ENCODE measurements at places on chromosomes 12 and 14.
A peak's percentile ranks its signal among the peaks of the same experiment; 100 is the strongest.

DNA sequence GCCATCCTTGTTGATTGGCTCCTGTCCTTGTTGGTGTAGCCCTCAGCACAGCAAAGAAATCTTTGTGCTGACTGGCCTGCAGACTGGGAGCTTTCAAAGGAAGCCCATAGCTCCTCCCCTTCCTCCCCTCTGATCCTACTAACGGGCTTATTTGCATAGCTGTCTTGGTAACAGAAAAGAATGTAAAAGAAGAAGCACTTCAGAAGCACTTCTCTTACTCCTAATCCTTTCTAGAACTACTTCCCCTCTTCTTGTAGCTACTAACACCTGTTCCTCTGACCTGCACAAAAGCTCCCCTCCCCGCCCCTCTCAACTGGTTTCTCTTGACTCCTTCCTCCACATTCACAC is 14.3 kb upstream of the RIC8B start:
- no peak for DNase-seq

- peak; percentile 58 for DNase-seq
Observed at GRCh38 chr12:32107359-32108267, 966 bp downstream of the BICD1 start.

DNA sequence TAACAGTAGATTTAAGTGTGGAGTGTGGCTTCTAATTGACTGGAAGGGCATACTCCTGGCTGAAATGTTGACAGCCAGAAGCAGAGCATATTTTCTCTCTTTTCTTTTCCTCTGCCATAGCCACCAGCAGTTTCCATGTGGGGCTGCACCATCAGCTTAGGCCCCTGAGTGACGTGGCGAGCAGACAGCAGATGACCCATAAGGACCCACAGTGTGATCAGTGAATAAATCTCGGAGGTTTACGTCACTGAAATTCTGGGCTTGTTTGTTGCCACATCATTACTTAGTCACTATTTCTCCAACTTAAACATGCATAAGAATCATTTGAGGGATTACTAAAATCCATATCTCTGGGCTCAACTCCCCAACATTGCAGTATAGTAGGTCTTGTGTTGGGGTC is 549.7 kb upstream of the TMEM132C start:
- no peak for DNase-seq

- no peak for DNase-seq
Observed at GRCh38 chr14:105287249-105288102, 13.3 kb downstream of the BRF1 start.

- no peak for DNase-seq
Observed at GRCh38 chr12:116454950-116455447, 104.2 kb upstream of the MAP1LC3B2 start.

DNA sequence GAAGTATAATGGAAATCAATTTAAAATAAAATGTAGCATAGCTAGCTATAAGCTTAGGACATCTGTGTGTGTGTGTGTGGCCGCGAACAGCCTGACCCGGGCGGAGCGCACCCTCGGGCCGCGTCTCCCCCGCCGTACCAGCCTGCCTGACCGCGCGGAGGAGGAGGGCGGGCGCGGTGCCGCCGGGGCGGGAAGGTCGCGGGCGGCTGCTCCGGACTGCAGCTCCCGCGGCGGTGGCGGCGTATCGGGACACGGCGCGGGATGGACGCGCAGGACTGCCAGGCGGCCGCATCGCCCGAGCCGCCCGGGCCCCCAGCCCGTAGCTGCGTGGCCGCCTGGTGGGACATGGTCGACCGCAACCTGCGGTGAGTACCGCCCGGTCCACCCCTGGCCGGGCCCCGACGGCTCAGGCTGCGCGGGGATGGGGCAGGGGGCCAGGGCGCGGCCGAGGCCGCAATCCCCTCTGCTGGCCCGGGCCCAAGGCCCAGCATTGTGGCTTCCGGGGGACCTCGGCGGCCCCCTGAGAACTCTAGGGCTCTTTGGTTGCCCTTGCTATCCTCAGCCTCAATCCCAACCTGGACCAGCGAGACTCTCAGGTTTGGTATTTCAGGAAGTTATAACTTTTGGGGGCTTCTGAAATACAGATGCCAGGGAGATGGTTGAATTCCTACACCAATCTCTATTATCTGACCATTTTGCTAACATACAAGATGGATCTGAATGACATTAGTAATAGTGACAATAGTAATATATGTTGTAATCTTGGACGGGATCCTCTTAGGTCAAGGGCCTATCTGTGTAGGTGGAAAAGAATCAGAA is at the start of gene ABHD12B:
Gene ABHD12B, plus strand, starts transcription at position 140 of the 819 bp plus-strand sequence. Its CDS starts 122 bp downstream, at position 262.
- no peak for DNase-seq

DNA sequence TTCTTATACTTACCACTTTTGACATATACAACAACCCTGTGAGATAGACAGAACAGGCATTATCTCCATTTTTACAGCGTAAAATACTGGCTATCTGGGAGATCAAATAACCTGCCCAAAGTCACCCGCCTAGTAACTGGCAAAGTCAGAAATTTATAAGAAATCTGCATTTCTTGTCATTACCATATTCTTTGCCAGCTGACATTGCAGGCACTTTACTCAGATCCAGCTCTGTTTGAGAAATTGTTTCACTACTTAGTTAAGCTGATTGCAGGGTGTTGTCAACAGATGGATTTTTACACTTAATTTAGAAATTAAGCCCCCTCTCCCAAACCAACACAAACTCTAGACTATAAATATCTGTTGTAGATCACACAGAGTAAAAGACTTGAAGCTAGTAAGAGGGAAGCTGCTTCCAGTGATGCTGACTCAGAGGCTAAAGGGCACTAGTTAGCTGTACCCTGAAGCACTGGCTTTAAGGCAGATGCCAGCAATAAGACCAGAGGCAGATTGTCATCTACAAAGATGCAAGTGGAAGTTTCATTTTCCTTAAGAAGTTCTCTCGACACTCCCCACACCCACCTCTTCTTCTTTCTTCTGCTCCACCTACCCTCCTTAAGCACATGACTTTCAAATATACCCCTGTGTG is 153.1 kb downstream of the ANO6 start:
- DNase-seq = no peak

DNA sequence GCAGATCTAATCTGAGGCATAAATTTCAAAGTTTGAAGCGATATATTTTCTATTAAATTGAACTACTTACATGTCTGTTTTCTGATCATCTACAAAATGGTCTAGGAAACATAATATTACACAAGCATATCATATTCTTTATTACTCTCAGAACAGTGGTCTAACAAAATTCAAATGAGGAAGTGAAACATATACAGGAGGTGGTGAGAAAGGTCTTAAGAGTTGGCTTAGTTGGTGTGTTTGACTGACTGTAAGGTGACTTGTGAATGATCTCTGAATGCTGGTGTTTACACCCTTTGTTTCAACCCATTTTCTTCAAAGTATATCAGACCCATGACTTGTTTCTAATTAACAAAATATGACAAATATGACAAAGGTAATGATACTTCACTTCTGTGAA is 1156.8 kb downstream of the SLC16A7 start:
- no peak for DNase-seq

GRCh38 chr12:15545334-15545733 is 223.0 kb downstream of the PTPRO start:
- DNase-seq = no peak

- DNase-seq = no peak
Observed at GRCh38 chr14:95026851-95027463, 130.4 kb downstream of the DICER1 start.

DNA sequence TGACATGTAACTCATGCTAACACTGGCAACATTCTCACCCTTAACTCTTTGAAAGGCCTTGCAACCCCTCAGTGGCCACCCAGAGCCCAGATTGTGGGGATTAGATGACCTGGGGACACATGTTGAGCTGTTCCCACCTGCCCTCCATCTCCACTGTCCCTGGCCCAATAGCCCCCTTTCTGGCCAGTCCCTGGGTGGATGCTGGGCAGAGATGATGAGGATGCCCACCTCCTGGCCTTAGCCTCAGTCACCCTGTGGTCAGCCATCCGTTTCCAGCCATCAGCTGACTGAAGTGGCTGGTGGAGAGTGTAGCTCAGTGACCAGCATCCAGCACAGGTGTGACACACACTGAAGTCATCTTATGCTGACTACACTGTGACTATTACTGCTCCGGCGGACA is 4.7 kb downstream of the ANHX start:
- DNase-seq = no peak

GRCh38 chr12:47124451-47124850 is 44.7 kb upstream of the AMIGO2 start:
- DNase-seq = no peak

DNA sequence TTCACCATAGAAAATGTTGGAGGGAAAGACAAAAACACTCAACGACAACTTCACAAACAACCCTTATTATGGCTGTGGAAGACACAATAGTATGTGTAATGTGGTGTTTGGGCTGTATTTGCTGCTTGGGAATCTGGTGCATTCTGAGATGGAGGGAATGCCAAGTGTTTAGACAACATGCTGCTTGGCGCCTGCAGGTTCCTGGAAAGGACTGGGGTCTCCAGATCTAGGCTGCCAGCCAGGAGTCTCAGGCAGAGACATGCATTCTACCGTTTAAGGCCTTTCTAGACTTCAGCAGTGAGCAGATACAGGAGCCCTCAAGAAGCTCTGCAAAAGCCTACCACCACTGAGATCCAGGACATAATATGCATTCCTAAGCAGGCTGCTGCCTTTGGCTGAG is 418.7 kb downstream of the NRXN3 start:
- no peak for DNase-seq

- no peak for DNase-seq
Observed at GRCh38 chr14:23056145-23056955, 970 bp downstream of the CDH24 start.

DNA sequence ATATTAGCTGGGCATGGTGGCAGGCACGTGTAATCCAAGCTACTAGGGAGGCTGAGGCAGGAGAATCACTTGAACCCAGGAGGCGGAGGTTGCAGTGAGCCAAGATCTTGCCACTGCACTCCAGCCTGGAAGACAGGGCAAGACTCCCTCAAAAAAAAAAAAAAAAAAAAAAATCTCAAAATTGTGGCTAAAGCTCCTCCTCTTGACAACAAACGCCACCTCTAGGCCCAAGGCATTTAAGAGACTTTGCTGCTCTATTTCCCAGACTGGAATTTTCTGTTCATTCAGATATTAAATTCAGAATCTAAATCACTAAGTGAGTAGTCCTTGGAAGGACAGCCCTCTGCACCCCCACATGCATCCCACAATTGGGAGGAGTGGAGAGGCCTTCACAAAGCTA is 1.4 kb downstream of the ZFYVE1 start:
- no peak for DNase-seq

DNA sequence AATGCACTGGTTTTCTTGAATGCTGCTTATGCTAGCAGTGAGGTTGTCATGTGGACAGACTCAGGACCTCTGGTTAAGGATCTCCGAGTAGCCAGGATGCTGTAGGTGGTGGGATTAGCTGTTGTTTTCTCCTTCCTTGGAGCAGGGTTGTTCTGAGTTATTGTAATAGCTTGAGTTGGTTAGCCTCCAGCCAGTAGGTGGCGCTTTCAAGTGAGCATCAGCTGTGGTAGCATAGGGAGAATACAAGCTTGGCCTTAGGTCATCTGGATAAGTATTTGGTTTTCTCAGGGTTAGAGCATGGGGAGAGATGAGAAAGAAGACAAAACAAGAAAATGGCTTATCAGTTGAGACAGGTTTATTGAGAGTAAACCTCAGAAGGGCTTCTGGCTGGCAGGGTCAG is 299.7 kb upstream of the FBXO33 start:
- DNase-seq = peak; percentile 6

DNA sequence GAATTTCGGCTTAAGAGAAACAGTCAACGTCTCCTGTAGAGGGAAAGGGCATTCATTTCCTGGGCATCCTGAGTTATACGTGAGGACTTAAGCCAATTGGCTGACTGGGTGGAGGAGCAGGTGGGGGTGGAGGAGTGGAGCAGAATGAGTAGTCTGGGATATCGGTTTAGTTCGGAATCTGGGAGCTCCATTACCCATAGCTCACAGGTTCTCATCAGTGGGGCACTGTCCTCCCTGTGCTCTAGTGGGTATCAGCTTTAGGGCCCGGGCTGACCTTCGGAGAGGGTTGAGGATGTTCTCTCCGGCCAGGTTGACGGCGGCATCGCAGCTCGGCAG is 704 bp downstream of the SDR39U1 start:
- DNase-seq = peak; percentile 86

DNA sequence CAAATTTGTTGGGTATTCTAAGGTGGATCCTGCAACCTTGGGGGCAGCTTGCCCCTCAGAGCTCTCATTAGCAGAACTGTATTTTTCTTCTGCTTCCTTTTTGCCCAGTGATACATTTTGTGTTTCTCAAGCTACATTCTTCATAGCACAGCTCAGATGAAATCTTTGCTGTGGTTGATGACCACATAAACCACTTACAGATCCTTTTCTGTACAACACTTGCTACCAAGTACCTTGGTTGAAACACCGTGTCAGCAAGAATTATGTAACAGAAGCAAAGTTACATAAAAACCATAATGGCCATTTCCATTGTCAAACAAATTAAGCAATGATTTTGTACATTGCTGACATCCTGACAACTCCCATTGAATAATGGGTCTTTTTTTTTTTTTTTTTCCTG is 9.7 kb upstream of the PLBD1 start:
- no peak for DNase-seq

GRCh38 chr12:55901881-55902490 is 25.7 kb downstream of the PYM1 start:
- no peak for DNase-seq

GRCh38 chr14:102178806-102179205 is 39.1 kb downstream of the WDR20 start:
- no peak for DNase-seq

DNA sequence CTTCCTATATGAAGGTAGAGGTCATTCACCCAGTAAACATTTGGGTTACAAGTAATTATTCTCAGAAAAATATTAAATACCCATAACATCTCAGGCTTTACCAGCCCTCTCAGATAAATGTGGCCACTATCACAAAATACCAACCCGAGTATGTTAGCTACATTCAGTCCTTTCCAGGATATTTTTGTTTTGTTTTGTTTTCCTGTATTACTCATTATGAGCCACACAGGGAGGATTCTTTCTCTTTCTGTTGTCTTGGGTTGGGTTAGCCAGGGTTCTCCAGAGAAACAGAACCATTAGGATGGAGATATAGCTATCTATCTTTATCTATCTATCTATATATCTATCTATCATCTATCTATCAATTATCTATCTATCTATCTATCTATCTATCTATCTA is 947.6 kb upstream of the MDGA2 start:
- no peak for DNase-seq

GRCh38 chr14:64200170-64200569 is 94.0 kb downstream of the ESR2 start:
- DNase-seq = no peak

DNA sequence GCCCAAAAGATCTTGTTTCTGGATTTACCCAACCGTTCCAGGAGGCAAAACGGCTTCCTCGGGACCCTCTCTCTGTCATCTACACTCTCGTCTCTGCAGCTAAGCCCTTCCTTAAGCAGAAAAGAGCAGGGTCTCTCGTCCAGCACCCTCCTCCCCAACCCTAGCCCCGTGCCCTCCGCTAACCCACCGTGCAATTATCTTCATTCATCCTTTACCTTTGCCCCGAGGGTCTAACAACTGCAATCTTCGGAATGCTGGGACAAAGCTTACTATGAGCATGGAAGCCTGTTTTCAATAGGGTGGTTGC is 276 bp upstream of the BMAL2 start:
- DNase-seq = peak; percentile 78

- DNase-seq = no peak
Observed at GRCh38 chr14:70926235-70926830, 19.1 kb downstream of the PCNX1 start.
